Hepatic stellate cell (primary cell): ENCODE measurements at places on chromosomes 2 and 18.

- no peak for DNase-seq
These were observed 88.3 kb downstream of the NRP2 start for GRCh38 chr2:205770577-205770976.

DNA sequence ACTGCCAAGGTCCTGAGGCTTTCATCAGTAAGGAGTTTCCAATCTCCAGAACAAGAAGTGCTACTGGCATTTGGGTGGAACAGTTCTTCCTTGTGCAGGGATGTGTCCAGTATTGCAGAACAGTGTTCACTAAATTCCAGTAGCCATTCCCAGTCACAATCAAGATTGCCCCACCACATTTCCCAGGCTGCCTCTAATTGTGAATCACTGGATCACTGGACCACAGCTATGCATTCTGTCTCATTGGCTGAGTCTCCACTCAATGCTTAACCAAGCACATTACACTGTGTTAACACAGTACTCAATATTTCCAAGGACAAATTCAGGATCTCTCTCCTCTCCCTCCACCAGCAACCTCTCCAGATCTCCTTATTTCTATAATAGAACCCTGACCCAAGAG is 160.2 kb upstream of the CCDC150 start:
- peak; percentile 56 for DNase-seq

- no peak for DNase-seq
These were observed 7.3 kb downstream of the XRCC5 start for GRCh38 chr2:216116418-216116817.

GRCh38 chr2:172279813-172280212 is 147.6 kb upstream of the ITGA6 start:
- DNase-seq: no peak

DNA sequence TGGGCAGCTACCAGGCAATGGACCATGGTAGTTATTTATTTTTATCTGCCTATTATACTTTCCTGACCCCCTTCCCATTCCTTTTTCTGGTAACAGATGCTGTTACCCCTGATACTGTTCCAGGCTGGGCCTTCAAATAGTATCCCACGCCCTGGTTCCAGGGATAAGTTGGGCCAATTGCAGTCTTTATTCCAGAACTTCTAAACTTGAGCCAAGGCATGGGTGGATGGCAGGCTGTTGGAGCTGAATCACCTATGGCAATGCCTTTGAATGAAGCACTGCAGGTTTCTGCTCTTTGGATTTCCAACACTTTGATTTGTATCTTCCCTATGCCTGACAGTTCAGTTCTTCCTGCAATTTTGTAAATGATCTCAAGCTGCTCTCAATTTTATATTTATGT is 99.2 kb upstream of the LHCGR start:
- no peak for DNase-seq

DNA sequence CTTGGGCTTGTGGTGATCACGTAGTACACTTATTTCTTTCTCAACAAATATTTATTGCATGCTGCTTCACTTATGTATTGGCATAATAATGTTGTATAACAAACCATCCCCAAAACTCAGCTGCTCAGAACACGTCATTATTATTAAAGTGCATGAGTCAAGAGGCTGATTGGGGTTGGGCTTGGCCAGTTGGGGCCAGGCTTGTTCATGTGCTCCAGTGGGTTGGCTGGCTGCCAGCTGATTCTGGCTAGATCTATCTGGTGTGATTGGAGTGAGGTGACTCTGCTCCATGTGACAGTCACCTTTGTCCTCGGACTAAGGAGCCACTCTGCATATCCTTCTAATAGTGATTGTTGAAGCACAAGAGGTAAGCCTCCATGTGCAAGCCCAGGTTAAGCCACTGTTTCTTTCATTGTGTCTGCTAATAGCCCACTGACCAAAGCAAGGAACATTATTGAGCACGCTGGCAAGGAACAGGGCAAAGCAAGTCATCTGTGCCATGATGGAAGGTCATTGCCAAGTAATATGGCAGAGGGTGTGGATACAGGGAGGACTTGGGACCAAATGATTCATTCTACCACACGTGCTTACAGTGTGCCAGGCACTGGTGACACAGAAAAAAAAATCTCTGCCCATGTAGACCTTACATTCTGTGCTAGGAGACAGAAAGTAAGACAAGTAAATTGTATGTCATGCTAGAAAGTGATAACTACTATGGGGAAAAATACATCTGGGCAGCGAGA is 63.3 kb upstream of the TMEM182 start:
- DNase-seq: no peak

- no peak for DNase-seq
These were observed 30.3 kb downstream of the NCL start for GRCh38 chr2:231433990-231434389.

DNA sequence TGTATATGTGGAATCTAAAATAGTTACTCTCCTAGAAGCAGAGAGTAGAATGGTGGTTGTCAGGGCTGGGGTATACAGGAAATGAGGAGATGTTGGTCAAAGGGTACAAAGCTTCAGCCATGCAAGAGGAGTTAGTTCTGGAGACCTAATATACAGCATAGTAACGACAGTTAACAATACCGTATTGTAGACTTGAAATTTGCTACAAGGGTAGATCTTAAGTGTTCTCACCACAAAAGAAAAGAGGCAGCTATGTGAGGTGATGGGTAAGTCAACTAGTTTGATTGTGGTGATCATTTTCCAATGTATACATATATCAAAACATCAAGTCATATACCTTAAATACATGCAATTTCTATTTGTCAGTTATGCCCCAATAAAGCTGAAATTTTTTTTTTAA is 98.2 kb upstream of the CYP1B1 start:
- no peak for DNase-seq

GRCh38 chr2:239930871-239931771 is 94.0 kb downstream of the NDUFA10 start:
- no peak for DNase-seq

DNA sequence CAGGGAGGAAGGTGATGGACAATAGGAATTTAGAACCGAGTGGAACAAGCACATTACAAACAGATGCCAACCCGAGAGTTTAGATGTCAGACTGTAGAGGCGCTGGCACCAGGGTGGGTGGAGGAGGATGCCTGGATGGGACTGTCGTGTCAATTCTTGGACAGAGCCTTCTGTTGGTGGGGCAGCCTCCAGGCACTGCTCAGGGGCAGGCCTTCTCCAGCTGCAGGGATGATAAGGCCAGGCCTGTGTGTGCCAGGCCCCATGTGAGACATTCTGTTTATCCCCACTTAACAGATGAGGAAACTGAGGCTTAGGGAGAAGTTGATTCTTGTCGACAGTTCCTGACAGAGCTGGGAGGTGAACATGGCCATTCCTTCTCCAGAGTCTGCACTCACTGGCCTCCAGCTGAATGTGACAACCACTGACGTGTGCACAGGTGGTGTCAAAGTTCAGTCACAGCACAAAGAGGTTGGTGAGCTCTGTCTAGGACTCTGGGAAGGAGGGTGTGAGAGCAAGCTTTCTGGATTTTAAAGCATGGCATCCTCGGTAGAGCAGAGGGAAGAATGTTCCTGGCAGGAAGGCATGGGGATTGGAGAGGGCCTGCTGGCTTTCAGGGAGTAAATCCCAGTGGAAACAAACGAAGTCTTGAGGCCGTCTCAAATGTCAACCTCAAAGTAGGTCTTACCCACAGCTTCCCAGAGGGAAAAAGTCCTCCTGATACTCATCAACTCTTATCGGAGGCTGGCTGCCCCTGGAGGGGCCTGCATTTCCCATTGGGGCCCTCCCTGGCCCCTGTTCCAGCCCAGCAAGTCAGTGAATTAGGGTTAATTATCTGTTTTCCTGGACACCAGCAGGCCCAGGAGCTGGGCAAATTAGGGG is 52.4 kb downstream of the GLI2 start:
- no peak for DNase-seq

DNA sequence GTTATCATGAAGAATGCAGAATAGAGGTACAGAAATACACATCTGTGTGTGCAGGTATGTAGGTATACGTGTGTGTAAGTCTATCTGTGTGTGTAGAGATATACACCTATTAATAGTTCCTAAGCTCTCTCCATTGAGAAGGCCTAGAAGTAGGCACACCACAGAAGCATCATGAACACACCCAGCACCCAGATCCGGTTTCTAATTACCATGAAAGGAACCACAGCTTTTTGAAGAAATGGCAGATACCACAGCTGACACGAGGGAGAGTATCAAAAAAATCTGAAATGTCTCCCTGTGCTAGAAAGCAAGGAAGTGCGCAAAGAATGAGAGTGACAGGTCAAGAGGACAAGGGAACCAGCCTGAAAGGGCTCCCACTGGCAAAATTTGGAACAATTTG is 27.7 kb upstream of the AP1S3 start:
- DNase-seq: no peak

DNA sequence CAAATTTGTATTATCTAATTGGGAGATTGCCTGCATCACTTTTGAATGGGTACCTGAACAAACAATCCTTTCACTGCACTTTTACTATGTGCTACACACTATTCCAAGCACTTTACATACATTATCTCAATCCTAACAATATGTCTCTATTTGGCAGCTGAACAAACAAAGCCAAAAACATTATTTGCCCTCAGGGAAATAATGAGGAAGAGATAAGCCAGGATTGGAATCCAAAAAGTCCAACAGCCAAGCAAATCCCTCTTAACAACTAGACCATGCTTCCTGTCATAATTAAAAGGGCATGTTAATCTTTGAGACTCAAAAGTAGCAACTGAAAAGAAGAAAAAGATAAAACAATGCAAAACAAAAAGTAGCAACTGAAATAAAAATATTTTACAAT is 32.1 kb downstream of the RPRD1A start:
- DNase-seq: no peak

DNA sequence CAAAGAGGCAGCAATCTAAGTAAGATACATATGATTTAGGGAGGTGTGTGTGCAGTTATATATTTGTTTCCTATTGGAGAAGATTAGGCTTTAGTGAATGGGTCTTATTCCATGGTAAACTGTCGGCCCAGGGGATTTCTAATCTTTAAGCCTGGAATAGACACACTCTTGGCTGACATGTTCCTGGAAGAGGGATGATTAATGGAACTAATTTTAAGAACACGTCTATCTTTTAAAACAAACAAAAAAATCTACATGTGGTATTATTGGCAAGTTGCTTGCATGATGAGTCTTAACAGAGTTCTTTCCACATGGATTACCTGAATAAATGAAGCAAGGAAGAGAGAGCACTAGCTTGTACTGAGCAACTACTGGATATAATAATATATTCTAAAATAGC is 114.2 kb upstream of the NT5C1B start:
- no peak for DNase-seq

GRCh38 chr2:162277381-162277780 is 34.1 kb upstream of the FAP start:
- DNase-seq: no peak

DNA sequence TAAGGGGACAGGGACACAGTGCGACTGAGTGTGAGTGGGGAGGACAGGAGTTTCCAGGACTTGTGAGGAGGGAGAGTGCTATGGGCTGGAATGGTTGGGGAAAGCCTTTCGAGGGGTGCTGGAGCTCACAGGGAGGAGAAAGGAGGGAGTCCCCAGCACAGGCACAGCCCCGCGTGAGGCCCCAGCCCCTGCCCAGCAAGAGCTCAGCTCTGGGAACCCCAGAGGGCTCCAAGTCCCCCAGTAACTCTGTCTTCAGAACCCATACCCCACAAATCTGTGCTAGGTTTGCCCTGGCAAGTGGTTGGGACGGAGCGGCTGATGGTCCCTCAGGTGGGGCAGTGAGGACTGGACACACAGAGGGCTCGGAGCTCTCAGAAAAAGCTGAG is 75.4 kb downstream of the SFXN5 start:
- no peak for DNase-seq

DNA sequence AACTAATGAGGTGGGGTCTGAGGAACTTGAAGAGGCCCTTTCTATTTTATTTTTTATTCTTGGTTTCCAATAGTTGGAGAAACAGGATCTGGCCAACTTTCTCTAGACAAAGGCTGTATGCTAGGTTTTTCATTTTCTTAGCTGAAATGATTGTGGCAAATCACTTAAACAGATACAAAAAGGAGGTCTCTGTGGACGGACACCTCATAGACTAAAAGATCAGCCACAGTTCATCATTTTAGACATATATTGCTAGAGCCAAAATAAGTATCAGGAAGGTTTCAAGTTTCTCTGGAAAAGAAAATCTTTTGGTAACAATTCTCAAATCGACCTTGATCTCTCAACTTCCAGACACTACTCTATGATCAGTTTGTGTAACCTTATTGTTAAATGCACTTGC is 224.5 kb upstream of the REV1 start:
- no peak for DNase-seq

DNA sequence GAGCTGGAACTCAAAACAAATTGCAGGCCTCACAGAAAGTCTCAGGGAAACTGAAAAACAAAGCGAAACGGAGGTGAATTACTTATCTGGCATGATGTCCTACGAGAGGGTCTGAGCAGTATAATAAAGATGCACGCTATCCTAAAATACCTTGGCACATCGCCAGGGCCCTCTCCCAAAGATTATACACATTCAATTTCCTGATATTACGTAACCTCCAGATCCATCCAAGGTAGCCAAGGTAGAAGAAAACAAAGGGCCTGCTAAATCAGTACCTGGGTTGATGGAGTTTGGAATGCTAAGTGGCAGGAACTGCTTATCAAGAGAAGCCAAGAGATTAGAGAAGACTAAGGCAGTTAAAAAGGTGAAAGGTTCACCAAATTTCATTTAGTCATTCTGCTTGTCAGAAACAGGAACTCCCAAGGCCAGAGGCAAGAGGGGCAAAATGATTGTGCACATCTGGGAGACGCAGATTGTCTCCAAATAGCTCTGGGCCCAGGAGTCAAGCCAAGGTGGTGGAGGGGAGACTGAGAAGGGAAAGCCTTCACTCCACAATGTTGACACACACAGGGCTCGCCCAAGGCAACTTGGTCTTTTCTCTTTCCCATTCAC is 236.8 kb upstream of the ATP5MC3 start:
- no peak for DNase-seq

DNA sequence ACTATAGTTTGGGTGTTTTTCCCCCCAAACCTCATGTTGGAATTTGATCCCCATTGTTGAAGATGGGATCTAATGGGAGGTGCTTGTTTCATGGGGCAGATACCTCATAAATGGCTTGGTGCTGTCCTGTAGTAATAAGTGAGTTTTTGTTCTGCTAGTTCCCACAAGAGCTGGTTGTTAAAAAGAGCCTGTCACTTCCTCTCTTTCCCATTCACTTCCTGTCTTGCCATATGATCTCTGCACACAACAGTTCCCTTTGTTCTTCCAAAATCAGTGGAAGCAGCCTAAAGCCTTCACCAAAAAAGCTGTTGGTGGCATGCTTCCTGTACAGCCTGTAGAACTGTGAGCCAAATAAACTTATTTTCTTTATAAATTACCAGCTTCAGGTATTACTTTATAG is 768.2 kb upstream of the VRK2 start:
- no peak for DNase-seq

DNA sequence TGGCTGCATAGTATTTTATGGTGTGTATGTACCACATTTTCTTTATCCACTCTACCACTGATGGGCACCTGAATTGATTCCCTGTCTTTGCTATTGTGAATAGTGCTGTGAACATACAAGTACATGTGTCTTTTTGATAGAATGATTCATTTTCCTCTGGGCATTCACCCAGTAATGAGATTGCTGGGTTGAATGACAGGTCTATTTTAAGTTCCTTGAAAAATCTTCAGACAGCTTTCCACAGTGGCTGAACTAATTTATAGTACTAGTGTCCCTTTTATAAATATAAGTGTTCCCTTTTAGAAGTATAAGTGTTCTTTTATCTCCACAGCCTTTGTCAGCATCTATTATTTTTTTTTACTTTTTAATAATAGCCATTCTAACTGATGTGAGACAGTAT is 303.9 kb upstream of the EPHA4 start:
- no peak for DNase-seq
